ENCODE measurements at places on chromosomes 1 and 21. TPM values are rescaled to one million over a fixed set of nuclear protein-coding genes. Genes with fewer than 3 reads are reported as not detected.

- H3K4me1 ChIP-seq: peaks cover 14% of the 10 kb centered on the region
- H3K36me3 ChIP-seq: no peaks in the 10 kb centered on the region
- no peak for DNase-seq
These were observed 5.4 kb upstream of the TINAGL1 start for GRCh38 chr1:31570906-31571305.

- no peak for DNase-seq
- H3K36me3 ChIP-seq: no peaks in the 10 kb centered on the region
- H3K27me3 ChIP-seq: peaks cover 23% of the 10 kb centered on the region
- no peak overlapping the region for H3K27ac ChIP-seq
These were observed 154.6 kb downstream of the FOXD2 start for GRCh38 chr1:47592296-47593012.

- no peaks in the 10 kb centered on the region for H3K27me3 ChIP-seq
- H3K36me3 ChIP-seq: peaks cover 86% of the 10 kb centered on the region
- H3K4me3 ChIP-seq: no peak overlapping the region
- H3K27ac ChIP-seq: no peak overlapping the region
These were observed 28.7 kb downstream of the HYI start for GRCh38 chr1:43425045-43425444.

Gene EXO1
- 107 TPM for total RNA-seq
